ENCODE measurements at places on chromosomes 7 and 10.

DNA sequence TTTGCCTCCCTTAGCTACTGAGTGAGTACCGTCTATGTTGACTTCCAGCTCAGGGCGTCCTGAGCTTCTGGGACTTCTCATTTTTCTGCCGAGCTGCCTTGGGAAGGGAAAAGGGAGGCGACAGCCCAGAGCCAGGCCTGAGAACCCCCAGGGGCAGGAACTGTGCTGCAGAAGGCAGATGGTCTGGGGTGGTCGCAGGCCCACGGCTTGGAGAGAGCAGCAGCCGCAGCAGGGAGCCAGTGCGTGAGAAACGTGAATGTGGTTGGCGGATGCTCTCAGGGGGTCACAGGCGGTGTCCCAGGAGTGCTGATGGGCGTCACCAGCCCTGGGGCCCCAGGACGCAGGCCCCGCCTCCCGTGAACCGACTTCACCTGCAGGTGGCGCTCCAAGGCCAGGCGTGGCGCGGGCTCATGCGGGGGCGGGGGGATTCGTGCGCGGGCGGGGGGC lies 9.2 kb upstream of the PWWP2B start:
- peak; percentile 76 for DNase-seq

GRCh38 chr10:98488669-98489430 lies 42.1 kb upstream of the HPS1 start:
- no peak for DNase-seq

DNA sequence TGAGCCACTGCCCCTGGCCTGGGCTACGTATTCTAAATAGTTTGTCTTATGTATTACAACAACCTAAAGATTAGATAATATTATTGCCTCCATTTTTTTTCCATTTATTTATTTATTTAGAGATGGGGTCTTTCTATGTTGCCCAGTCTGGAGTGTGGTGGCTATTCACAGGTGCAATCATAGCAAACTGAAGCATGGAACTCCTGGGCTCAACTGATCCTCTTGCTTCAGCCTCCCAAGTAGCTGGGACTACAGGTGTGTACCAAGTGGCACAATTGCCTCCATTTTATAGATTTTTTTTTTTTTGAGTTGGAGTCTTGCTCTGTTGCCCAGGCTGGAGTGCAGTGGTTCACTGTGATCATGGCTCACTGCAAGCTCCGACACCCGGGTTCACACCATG lies 6.5 kb upstream of the TRA2A start:
- DNase-seq = no peak

- DNase-seq = no peak
These were observed 104.6 kb downstream of the KAT6B start for GRCh38 chr10:74930965-74931364.

GRCh38 chr7:2518737-2519118 lies 846 bp upstream of the LFNG start:
- no peak for DNase-seq

DNA sequence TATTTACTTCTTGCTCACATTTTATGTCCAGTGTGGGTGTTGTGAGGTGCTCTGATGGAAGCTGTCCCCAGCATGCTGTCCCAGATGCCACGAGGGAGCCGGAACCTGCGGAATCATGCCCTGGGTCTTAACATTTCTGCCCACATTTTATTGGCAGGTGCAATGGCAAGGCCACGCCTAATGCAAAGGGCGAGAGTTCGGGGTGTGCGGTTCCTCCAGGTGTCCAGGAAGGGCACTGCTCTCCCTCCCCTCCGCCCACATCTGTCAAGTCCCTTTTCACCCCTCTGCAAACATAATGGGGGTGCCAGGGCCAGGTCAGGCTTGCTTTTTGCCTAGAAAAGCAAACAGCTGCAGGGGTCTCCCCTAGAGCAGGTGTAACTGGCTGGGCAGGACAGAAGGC lies 16.4 kb downstream of the PDAP1 start:
- no peak for DNase-seq

DNA sequence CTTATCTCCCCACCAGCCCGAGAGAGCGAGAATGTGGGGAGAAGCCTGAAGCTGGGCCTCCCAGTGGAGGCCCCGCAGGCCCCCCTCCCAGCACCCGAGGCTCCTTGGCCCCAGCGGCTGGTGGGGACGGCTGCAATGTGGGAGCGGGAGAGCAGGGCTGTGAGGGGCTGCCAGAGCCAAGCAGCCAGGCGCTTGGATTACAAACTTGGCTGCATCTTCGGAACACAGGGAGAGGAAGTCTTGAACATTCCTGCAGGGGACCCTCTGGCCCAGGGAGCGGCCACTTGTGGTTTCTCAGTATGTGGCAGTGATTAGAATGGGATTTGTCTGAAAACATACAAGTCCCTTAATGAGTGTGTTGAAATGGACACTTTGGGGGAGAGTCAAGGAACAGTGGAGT lies 23.2 kb downstream of the ELN start:
- DNase-seq = no peak

- no peak for DNase-seq
These were observed 784.7 kb upstream of the AUTS2 start for GRCh38 chr7:68813551-68814080.

GRCh38 chr7:151056666-151057505 lies 811 bp downstream of the CDK5 start:
- no peak for DNase-seq

Data from activated naive CD4-positive, alpha-beta T cell treated with anti-CD3 and anti-CD28 coated beads, Interleukin-2, amount 50 U/mL, for 16 hours (primary cell).